ENCODE measurements at places on chromosomes 4 and X. TPM values are rescaled to one million over a fixed set of nuclear protein-coding genes. Genes with fewer than 3 reads are reported as not detected.

LIN54 gene
- 23.5 TPM for total RNA-seq

F8A1 gene
- 11.5 TPM for total RNA-seq

C4orf54 gene
- not detected for total RNA-seq

GPR119 gene
- total RNA-seq = not detected

SPOCK3 gene
- not detected for total RNA-seq

VCX2 gene
- not detected for total RNA-seq

DNA sequence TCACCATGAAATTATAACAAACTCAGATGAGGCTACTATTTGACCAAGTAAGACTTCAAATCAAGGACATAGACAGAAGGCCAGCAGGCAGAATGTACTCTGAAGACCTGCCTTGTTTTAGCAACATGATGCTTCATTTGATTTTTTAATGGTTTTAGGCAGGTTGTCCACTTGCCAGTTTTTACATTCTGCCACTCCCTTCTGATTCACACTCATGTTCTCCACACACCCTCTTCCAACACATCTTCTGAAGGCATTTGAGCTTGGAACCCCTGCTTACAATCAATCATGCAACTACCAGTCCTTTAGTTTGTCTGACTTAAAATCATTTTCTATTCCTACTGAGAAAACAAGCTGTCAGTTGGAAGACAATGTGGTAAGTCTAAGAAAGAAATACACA, 114.9 kb upstream of the SMIM31 start:
- DNase-seq = no peak

DNA sequence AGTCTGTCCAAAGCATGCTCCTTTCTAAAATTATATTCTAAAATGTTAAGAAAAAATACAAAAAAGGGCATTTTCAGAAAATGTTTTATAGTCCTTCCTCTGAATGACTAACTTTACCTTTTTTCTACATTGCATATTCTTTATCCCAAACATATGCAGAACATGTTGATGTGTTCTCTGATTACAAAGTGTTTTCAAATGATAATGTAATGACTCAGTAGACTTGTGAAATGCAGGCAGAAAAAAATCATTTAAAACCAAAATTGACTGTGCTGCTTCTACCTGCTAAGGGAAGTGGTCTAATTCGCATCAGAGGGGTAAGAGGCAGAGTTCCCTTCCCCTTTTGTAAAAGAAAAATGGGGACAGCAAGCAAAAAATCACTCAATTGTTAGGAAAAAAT, 22.7 kb upstream of the YTHDC1 start:
- no peak for DNase-seq

GRCh38 chr4:102439236-102439614, 61.9 kb upstream of the NFKB1 start:
- DNase-seq = no peak

DNA sequence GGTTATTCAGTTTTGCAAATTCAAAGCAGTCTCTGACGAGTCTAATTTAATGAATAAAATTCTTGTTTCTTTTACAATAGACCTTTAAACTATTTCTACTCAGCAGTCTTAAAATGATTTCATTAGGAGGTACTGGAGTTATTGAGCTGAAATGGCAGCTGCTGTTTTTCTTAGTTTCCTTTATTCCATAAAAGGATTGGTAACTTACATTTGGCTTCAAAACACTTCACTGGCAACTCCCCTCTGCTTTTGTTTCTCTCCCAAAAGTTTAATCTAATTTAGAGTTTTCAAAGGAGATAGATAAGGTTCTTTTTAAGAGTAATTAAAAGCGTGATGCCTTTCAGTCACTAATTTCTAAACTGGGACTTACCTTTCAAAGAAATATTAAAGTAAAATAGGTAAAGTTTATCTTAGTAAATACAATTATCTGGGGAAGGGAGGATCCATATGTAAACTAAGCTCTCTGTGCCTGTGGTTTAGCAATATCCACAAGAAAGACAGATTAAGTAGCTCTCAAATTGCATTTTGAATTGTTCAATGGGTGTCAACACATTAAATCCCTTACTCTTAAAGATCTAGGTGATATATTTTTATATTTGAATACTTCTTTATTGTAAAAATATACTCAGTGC, 17.1 kb upstream of the PCDH10 start:
- no peak for DNase-seq

GRCh38 chr4:105650190-105650589, 58.3 kb downstream of the INTS12 start:
- no peak for DNase-seq

GRCh38 chr4:10403633-10404445, 53.4 kb downstream of the ZNF518B start:
- DNase-seq = peak; percentile 7

GRCh38 chr4:17033768-17034181, 135.3 kb upstream of the LDB2 start:
- no peak for DNase-seq
